Stimulated activated CD8-positive, alpha-beta memory T cell treated with anti-CD3 and anti-CD28 coated beads, Interleukin-4, amount 100 ng/mL, for 1 hour (primary cell): ENCODE measurements at places on chromosomes 16 and 17.

- no peak for DNase-seq
Measured at GRCh38 chr16:79493911-79494310, 106.6 kb downstream of the MAF start.

GRCh38 chr16:28085389-28086171, 22.1 kb upstream of the GSG1L start:
- DNase-seq = no peak

DNA sequence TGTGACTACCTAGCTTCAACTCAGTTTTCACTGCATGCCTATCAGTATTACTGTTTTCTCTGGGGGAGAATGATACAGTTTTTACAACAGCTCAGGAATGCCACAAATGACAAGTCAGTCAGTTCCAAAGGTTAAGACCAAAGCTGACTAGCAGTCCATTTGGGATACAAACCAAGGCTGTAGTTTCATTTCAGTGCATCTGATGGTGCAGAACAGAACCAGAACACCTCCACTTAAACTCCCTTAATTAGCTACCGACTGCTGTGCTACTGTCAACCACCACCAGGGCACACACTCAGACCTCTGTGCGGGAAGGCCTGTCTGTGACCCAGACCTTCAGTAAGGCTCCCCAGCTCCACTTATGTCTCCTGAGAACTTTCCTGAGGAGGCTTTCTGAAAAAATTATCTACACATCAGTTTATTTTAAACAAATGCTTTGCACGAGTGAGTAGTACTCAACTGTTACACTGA, 20.4 kb downstream of the NFE2L1 start:
- DNase-seq = no peak

DNA sequence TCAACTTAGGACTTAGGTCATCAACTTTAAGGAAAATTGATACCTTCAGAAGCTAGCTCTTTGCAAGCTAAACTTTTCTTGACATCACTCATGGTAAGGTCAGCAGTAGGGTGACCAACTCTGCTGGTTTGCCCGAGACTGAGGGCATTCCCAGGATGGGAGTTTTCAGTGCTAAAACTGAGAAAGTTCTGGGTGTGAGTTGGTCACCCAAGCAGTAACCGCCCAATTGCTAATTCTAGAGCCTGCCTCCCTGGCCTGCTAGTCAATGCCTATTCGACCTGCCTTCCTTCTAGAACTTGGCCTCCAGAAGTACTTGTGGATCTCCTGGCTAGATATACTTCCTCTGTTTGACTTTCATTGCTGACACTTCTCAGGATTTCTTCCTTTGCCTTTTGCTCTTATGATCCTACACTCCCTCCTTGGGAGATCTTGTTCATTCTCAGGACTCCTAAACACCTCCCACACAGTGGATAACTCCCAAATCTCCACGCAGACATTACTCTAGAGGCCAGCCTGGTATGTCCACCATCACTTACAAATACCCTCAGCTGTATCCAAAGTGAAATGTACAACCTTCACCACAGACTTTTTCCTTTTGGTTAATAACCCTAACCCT, 10.5 kb upstream of the MYO18A start:
- no peak for DNase-seq
